ENCODE measurements at places on chromosomes 1 and 21.

- peak; percentile 9 for DNase-seq
Measured at GRCh38 chr1:78114034-78114956, 68.5 kb downstream of the GIPC2 start.

DNA sequence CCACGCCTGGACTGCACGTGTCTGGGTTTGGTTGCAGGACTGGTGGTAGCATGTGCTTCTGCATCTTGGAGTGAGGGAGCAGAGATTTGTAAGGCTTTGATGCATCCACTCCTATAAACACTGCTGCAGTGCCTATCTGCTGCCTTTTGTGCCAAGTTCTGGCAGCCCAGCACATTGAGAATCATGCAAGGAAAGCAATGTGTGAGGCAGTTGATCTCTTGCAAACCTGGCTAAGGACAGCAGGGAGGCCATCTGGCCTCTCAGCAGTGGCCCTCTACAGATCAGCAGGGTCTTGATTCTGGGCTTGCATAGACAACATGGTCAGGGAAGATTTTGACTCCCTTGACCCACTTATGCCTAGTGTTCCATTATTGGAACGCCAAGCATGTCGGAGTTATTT, 81.2 kb upstream of the COA6 start:
- DNase-seq, result no peak

DNA sequence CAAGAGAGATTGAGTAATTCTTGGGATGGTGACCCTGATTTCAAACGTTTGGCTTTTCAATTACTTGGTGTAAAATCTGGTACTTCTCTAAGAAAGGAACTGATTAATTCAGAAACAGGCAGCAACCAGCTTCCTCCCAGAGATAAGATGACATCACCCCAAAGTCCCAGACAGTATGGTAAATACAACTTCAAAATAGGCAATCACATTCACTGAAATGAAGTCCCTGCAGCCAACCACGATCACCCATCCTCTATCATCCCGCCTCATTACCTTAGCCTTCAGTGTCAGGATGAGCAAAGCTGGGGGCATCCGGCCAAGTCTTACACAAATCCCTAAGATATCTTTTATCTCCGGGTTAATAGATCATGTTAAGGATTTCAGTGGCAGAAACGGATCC, 26.4 kb upstream of the RUNX1 start:
- no peak for DNase-seq

DNA sequence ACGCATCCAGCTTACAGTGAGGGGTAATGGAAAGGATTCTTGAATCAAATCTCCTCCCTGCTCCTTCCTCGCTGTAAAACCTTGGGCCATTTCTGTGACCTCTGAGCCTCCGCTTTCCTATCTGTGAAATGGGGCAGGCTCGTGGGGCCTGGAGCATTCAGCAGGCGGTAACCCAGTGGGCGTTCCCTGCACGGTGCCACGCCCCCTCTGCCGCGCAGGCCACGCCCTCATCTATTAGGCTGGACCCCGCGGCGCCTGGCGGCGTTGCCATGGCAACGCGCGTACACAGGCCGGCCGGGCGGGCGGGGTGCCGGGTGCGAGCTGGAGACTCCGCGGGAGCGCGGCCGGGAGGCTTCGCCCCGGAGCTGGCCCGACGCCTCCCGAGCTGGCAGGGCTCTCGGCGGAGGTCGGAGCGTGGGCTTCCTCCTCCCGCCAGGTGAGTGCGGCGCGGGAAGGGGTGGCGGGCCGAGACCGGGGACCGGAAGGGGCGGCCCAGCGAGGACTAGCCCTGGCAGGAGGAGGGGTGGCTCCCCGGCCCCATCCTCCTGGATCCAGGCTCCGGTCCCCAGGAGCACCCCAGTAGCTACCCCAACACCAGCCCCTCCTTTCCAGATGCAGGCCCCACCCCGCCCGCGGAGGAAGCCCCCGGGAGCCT, at the start of gene FHAD1:
TSS of gene FHAD1 (plus strand) at position 264 of the 655 bp plus-strand sequence. CDS start 4,562 bp downstream, outside the sequence.
- no peak for DNase-seq

GRCh38 chr1:185483664-185484450, 166.8 kb upstream of the IVNS1ABP start:
- DNase-seq, result no peak

GRCh38 chr1:27233667-27234048, 774 bp upstream of the WDTC1 start:
- no peak for DNase-seq

DNA sequence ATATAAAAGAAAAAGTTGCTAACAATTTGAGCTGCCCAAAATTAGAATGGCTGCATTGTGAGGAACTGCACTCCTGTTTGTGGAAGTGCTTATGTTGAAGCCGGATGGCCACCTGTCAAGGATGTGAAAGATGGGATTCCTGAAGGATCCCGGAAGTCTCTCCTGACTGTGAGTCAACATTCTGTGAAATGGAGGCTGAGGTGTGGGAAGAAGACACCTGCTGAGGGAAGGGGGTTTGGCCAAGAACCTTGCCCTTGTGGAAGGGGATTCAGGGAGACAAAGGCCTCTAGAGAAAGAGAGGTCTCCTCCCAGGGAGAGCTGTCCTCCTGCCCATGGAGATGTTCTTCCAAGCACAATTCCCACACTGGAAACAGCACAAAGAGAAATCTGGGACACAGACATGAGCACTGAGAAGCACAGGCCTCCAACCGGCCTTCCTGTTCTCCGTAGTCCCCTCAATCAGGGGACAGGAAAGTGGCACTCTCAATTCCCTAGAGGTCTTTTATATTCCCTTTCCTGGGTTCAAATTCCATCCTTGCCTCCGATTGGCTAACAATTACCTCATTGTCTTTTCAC, 70.5 kb downstream of the CD2 start:
- no peak for DNase-seq

DNA sequence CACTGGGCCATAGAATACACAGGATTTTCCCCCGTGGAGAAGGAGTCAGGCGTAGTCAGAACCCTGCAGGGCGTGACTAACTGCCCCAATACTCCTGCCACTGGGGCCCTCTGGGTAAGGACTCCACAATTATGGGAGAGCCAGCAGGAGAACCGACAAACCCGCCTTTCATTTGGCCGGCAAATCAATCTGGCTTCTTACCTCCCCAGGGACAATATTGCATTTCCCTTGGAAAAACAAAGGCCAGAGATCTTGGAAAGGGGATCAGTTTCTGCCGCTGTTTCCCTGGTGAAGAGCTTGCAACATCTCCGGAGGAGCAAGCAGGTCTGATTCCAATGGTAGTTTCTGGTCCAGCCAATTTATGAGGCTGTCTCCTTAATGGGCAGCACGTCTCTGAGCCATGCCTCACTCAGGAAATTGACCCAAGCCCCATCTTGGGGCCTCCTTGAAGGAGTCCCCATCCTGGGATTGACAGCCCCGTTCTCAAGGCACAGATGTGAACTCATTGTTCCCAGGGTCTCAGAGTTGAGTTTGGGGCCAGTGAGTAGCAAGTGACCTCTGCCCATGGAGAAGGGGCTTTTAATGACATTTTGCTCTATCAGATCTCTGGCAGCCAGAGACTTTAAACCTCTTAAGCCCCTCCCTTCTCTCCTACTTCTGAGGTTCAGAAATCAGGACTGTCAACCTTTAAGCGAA, 4.3 kb downstream of the TRABD2B start:
- no peak for DNase-seq

GRCh38 chr1:30688920-30689794, 34.2 kb downstream of the MATN1 start:
- DNase-seq, result no peak

GRCh38 chr1:181858135-181858534, 203.4 kb downstream of the ZNF648 start:
- DNase-seq, result no peak

DNA sequence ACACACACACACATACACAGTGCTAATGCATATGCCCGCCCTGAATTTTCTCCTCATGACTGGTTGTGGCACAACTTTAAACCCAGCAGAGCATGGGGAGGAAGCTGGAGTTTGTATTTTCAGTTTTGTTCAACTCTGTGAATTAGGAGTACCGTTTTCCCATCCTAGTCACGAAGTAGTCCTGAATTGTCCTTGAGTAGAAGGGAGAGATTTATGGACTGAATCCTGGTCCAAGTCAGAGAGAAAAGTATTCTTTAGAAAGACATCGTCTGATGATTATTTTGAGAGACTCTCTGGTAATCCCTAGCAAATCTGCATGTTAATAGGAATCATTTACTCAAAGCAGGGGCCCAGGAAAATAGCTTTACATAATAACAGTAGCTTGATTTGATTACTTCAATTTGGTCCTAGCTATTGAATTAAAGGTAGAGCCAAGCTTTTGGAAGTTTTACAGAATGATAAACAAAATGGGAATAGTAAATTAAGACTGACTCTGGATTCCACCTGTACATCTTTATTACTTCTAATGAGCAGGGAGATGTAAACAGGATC, 60.5 kb upstream of the OLIG2 start:
- DNase-seq, result no peak

- no peak for DNase-seq
Measured at GRCh38 chr1:62213075-62213914, 18.6 kb downstream of the L1TD1 start.

Data from stimulated activated CD4-positive, alpha-beta T cell treated with anti-CD3 and anti-CD28 coated beads, TNF-alpha, amount 100 ng/mL, for 1 hour (primary cell).